AG10803 (cell line): ENCODE measurements at places on chromosomes 3 and 15.

DNA sequence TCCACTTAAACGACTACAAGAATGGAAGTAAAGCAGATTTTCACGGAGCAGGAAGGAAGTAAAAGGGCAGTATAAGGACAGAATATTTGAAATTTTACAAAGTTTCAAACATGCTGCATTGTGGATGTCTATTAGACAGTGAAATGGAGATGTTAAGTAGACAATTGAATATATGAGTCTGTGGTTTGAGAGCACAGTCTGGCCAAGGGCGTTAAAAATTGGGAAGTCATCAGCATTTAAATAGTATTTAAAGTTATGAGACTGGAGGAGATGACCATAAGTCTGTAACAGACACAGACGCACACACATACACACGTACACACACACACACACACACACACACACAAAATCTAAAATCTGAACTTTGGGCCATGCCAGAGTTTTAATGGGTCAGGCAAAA lies 935.9 kb downstream of the EPHA3 start:
- no peak for DNase-seq

DNA sequence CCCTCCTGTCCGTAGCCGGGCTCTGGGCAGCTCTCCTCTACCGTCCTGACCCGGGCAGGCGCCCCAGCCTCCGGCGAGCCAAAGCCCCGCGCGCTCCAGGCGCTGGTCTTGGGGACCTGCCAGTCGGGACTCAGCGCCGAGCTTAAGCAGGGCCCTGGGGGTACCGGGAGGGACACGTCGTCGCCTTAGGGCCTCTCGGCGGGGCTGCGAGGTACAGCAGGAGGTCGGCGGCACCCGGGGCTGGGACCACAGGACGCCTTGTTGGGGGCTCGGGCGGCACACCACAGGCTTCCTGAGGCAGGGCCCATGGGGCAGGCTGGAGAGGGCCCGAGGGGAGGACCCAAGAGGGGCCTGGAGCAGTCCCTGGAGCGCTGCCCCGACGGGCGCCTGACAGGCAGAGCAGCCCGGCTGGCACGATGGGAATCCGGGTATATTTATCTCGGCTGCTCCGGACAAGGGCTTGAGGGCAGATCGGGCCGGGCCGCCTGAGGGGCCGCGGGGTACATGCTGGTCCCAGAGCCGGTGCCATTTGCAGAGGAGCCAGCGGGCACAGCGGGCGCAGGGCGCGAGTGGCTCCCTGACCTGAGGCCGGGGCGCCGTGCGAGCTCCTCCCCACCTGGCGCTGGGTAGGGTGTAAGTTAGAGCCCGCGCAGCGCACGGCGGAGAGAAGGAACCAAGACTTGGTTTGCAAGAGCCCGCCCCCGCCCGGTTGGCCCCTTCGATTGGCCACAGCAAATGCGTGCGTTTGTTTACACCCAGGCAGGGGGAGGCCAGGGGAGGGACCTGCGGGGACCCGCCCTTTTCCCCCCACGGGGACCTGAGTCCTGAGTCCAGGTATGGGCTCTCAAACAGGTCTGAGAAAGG lies 574 bp downstream of the SLC38A3 start:
- no peak for DNase-seq

GRCh38 chr3:18018491-18019160 lies 276.2 kb upstream of the TBC1D5 start:
- no peak for DNase-seq

- no peak for DNase-seq
Measured at GRCh38 chr15:47399100-47399499, 318.2 kb upstream of the SEMA6D start.

DNA sequence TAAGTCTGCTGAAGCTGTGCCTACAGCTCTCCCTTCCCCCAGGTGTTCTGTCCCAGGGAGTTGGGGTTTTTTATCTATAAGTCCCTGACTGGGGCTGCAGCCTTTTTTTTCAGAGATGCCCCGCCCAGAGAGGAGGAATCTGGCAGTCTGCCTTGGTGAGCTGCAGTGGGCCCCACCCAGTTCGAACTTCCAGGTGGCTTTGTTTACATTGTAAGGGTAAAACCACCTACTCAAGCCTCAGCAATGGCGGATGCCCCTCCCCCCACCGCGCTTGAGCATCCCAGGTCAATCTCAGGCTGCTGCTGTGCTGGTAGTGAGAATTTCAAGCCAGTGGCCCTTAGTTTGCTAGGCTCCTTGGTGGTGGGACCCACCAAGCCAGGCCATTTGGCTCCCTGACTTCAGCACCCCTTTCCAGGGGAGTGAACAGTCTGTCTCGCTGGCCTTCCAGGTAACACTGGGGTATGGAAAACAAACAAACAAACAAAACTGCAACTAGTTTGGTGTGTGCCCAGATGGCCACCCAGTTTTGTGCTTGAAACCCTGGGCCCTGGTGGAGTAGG lies 189.4 kb downstream of the MFSD1 start:
- no peak for DNase-seq
